Fibroblast of the aortic adventitia (primary cell): ENCODE measurements at places on chromosomes 5 and 9. TPM values are rescaled to one million over a fixed set of nuclear protein-coding genes. Genes with fewer than 3 reads are reported as not detected.

The OLFM1 gene
- 0.81 and 1.5 TPM in 2 replicates for total RNA-seq

The PCDHA13 gene
- total RNA-seq = 0.08 TPM in 1 of 2 replicates, not detected in the other

DNA sequence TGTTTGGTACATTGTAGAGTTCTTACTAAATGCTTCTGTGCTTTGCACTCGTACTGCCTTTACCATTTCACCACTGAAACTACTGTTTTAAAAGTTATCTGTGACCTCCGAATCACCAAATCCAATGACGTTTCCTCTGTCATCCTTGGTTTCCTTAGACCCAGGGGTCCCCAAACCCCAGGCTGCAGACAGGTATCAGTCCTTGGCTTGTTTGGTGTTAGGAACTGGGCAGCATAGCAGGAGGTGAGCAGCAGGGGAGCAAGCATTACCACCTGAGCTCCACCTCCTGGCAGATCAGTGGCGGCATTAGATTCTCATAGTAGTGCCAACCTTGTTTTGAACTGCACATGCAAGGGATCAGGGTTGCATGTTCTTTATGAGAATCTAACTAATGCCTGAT lies 26.8 kb upstream of the APC start:
- DNase-seq = no peak

DNA sequence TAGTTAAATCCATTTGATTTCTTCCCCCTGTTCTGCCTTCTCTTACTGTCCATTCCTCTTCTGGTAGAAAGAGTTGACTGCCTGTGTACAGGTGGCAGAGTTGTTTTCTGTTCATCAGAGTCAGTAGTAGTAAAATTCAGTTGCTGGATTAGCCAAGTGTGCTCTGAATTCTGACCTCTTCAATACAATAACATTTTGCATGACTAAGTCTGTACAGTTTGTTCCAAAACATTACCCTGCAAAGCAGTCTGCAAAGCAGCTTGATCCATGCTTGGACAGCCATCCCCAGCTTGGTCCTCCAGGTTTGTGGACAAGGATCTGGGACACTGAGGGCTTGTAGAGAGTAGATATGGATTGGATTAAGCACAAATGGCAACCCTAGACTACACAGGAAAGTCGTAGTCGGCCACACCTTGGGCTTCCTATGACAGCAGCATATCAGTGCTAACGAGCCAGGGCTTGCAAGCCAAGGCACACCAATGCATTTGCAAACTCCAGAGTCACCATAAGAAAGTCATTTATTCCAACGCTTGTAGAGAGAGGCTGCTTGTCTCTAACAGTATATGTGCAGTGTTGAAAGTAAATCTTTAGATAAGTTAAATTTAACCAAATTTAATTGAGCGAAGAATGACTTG lies 25.2 kb downstream of the IL12B start:
- DNase-seq = no peak

DNA sequence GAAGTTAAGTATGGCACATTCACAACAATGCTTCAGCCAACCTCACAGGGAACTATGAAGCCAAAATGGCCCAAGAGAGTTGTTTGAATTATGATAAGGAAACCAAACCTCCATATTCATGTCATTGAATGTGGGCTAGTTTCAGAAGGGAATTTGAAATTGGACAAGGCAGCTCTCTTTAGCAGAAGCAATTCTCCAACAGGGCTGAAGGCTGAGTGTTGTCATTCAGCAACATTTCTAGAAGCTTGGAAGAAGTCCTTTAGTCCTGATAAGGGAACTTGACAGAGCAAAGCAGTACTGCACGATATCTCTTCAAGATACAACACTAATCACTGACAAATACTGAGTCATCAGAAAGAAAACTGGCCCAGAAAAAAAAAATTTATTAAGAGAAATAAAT lies 115.4 kb downstream of the SLC25A46 start:
- DNase-seq = peak; percentile 96

DNA sequence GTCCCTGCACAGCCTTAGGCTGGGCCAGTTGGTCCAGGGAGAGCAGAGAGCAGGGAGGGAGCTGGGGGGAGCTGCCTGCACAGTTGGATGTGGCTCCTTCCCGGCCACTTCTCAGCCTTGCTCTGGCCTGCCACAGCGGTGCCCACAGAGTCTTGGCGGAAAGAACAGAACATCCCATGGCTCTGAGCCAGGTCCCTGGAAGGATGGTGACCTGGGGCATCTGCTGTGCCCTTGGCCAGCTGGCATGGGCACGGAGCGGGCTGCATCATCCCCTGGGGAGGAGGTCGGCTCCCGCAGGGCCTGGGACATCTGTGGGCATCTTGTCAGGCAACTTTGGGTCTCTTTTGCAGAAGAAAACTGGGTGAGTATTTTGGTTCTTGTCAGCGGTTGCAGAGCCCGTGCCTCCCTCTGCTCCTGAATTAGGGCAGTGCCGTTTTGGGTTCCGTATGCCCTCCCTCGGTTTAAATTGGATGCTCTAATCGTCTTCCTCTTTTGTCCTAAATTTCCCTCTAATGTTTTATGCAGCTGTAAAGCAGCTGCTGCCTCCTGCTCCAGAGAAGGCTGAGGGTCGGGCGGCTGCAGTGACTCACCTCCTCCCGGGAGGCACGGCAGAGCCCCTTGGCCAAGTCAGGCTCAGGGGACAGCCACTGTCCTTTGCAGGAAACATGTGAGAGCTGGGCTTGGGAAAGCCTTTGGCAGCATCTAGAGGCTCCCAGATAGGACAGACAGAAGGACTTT lies 10.5 kb upstream of the NACC2 start:
- DNase-seq = peak; percentile 9

- DNase-seq = peak; percentile 58
Observed at GRCh38 chr9:128078504-128079434, 10.7 kb downstream of the SLC25A25 start.

GRCh38 chr5:170630226-170630625 lies 126.4 kb downstream of the KCNIP1 start:
- DNase-seq = no peak

DNA sequence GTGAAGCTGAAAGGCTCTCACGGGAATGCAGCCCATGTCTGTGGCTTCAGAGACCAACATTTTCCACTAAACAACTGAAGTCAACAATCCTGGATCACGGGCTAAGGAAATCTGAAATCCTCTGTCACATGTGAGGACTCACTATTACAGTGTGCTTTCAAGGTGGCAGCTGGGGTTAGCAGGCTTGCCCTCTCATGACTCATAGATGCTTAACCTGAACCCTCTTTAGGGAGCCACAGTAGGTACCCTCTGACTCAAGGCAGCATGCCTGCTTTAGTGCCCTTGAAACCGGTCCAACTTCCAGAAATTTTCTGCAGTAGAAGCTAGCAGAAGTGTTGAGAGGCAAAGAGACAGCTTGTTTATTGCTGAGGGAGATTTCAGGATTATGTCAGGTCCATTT lies 232.5 kb downstream of the GABRB2 start:
- no peak for DNase-seq

GRCh38 chr5:96280946-96281393 lies 152.1 kb downstream of the PCSK1 start:
- DNase-seq = peak; percentile 24
